ENCODE measurements at places on chromosomes 1 and 21.

DNA sequence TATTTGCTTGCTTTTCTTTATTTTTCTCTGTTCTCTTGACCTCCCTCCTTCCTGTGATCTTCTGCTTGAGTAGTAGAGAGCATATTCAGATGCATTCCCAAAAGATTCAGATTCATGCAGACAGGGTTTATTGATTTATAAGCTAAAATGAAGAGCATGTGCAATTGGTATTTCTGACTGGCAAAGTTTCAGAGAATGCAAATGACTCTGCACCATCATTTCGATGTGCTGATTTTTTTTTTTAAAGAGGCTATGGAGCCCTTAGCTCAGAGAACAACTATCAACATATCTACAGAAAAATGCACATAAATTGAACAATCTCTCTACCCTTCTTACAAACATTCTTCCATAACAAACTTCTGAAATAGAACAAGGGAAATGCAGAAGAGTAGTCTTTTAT lies 312.0 kb downstream of the VAV3 start:
- DNase-seq, result no peak

GRCh38 chr1:160637821-160638539 lies 8.9 kb downstream of the SLAMF1 start:
- DNase-seq, result no peak

DNA sequence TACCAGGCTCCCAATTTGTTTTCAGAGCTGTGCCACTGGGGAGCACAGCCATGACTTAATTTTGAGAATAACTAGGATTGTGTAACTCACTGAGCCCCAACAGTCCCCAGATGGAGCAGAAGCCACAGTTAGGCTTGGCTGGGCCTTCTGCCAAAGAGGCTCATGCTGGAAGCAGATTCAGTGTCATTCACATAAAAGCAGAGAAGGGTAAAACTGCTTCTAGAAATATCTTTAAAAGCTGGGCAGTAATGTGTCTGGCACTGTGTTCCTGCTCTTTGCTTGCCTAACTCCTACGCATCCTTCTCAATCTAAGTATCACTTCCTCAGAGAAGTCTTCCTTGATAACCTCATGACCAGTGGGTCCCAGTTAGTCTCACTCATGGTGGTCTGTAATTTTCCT lies 20.3 kb downstream of the STK40 start:
- DNase-seq, result peak; percentile 81

- no peak for DNase-seq
Observed at GRCh38 chr1:112826217-112826944, 111.2 kb upstream of the PPM1J start.

DNA sequence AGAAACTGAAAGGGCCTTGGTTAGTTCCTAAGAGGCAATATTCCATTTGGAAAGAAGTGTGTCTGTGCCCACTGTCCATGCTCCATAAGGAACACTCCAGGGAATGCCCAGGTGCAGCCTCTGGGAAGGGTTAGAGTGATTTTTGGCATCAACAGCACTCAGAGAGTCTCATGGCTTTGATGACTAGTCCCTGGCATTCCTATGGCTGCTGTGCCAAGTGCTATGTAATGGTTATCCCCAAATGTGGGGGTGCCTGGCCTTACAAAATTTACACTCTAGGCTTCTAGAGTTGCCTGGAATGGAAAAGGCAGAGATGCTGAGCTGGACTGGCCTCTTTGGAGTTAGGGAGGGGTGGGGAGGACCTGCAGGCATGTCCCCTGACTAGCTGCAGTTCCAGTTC lies 75.0 kb upstream of the BCAR3 start:
- DNase-seq, result no peak

DNA sequence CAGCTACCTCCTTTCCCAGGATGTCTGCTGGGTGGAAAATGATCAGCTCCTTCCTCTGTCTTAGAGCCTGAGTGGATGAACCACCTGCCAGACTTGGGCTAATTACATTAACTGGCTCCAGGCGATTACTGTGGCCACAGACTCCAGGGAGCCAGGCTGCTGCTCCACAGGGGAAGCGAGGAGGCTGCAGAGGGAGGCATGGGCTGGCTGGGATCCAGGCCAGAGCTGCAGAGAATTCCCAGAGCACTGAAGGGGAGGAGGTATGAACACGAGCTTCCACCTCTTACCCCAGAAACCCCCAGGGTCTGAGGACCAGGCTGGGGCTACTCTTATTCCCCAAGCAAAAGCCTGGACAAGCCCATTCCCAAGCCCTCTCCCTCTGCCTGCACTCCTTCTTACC lies 136.0 kb upstream of the KLHDC7A start:
- no peak for DNase-seq

- peak; percentile 70 for DNase-seq
Observed at GRCh38 chr21:29347274-29347681, 48.6 kb downstream of the BACH1 start.

DNA sequence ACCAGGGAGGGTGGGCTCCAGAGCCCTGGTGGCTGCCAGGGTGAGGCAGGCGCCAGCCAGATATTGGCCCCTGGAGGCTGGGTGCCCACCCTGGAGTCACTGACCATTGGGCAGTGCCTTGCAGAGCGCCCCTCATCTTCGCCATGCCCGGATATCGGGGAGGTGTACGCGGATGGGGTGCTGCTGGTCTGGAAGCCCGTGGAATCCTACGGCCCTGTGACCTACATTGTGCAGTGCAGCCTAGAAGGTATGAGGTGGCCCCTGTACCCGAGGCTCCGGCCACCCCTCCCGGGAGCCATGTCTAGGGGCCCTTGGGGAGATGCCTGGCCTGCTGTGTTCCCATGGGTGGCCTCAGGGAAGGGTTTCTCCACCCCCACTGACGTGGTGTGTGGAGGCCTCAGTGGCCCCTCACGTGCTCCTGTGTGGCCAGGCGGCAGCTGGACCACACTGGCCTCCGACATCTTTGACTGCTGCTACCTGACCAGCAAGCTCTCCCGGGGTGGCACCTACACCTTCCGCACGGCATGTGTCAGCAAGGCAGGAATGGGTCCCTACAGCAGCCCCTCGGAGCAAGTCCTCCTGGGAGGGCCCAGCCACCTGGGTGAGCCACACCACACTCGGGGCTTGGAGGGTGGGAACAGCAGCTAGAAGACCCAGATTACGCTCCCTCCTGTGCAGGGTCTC lies 30.9 kb downstream of the TRIM11 start:
- no peak for DNase-seq

DNA sequence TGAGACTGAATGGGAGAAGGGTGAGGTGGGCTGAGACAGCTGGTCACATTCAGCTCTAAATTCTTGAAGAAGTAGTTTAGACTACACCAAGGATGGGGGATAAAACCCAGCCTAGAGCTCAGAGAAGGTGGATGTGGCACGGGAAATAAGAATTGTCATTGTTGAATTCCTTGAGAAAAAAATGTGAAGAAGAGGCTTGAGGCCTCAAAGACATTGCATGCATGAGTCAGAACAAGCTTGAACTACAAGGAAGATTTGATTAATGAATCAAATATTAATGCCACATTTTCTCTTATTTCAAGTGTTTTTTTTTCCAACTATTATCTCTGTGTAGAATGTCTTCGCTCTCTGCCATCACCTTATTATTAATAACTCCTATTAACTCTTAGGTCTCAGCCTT lies 58.9 kb downstream of the MAP3K7CL start:
- DNase-seq, result no peak

- no peak for DNase-seq
Observed at GRCh38 chr1:235424092-235424491, 56.9 kb downstream of the TBCE start.

DNA sequence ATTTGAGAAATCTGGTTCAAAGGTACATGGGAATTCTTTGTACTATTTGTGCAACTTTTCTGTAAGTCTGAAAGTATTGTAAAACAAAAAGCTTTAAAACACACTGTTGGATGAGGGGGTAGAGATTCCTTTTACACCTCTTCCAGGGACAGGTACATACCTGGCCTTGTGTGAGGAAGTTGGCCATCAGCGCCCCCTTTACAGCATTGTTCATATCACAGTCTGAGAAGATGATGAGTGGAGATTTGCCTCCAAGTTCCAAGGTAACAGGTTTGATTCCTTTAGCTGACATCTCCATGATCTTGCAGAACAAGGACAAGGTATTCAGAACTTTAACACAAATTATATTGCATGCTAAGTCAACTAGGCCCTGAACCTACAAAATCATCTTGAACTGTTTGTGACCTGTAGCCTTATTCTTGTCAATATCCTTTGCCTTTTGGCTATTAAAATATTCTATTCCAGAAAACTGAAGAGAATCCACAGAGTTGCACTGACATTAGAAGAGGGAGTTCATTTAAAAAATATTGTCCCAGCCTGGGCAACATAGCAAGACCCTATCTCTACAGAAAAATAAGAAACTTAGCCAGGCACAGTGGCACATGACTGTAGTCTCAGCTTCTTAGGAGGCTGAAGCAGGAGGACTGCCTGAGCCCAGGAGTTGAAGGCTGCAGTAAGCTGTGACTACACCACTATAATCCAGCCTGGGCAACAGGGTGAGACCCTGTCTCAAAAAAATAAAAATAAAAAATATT lies 18.9 kb downstream of the ALDH9A1 start:
- DNase-seq, result no peak

DNA sequence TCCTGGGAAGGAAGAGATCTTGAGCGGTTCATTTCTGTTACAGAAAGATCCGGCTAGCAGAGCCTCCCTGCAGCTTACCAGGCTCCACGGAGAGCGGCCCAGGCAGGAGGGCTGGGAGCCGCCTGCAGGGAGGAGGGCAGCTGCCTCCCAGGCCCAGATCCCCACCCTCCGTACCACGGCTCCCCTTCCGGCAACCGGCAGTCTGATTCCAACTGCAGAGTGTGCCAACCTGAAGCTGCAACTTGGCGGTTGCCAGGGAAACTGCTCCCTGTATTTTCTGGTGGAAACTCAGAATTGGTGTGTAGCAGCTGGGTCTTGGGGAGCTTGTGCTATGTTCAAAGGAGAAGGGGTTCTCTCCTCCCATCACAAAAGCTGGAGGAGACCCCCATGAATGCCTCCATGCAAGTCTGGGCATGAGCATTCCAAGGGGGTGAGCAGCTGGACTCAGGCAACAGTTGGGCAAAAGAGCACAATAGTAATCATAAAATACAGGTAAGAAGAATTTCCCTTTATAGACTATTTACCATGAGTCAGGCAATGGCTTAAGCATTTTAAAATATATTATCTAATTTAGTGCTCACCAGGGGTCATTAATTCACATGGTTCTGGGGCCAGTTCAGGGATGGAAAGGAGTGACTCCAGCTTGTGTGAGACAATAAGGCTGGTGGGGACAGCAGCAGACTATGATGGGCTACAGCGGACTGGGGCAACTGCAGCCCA lies 46.1 kb upstream of the KAZN start:
- no peak for DNase-seq

DNA sequence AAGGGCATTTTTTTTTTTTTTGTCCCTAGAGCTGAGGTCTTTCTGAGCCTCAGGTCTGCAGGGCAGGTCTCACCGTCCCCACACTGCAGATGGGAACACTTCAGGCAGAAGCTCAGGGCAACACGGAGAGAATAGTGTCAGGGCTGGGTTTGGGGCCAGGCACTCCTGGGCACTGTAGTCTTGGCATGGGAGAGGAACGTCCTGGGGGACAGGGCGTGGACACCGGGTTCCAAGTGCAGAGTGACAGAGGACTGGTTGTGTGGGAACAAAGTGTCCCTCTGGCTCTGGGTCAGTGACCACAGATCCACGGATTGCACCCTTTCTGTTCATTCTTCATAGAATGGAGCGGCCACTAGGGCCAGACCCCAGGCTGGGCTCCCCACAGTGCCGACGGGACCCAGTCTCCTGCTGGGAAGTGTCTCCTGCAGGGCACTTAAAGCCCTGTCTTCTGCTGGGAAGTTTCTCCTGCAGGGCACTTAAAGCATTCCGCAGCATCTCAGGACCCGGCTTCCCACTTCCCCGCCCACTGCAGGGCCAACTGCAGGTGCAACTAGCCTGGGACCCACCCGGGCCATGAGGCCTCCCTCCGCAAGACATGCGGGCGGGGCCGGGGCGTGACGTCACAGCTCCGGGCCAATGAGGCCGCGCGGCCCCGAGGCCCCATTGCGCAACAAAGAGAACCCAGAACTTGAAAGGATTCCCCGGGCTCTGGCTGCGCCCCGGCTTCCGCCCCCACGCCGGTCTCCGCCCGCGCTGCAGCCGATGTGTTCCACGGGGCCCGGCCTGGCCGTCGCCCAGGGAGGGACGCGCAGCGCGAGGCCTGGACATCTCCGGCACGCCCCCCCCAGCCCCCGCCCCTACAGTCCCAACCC lies 1.2 kb downstream of the GPR153 start:
- peak; percentile 85 for DNase-seq

GRCh38 chr1:28507247-28507645 lies 1.4 kb downstream of the RCC1 start:
- DNase-seq, result peak; percentile 14

- DNase-seq, result no peak
Observed at GRCh38 chr1:223727541-223727940, 15.2 kb downstream of the CAPN2 start.

GRCh38 chr21:33836408-33836807 lies 79.2 kb downstream of the ATP5PO start:
- DNase-seq, result no peak

DNA sequence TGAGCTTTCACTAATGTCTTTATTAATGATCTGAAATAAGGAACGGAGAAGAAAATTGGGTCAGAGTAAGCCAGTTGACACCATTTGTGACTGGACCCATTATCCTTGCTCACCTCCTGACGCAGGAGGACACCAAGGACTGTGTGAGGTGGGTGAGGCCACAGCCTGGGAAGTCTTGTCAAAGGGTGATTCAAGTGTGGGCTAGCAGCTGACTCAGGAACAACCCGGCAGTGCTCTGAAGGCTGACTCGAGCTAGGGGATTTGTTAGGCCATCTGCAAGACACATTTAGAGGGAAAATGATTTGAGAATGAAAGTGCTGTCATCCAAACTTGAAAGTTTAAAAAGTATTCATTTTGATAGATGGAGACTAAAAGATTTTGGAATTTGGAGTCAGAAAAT lies 21.2 kb downstream of the PRRX1 start:
- no peak for DNase-seq

GRCh38 chr1:171676823-171677222 lies 24.3 kb upstream of the MYOC start:
- no peak for DNase-seq

GRCh38 chr1:61645476-61645875 lies 79.5 kb downstream of the TM2D1 start:
- DNase-seq, result no peak

DNA sequence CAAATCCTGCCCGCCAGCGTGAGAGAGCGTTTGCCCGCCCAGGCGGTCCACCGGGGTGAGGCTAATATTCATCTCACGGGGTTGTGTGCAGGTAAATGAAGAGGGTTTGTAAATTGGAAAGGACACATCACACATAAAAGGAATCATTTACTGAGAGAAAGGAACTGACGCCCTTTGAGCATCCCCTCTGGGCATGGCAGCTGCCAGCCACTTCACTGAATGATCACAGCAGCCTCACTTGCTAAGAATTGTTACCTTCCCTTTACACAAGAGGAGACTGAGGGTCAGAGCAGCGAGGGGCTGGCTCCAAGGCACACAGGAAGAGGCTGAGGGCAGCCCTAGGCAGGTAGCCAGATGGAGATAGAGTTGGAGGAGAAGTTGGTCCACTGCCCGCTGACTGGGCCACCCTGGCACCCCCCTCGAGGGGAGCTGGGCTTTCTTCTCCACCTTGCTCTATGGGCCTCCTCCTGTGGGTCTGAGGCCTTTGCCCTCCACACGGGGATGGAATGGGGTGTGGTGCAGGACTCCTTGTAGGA lies 96.0 kb downstream of the FOXD2 start:
- DNase-seq, result no peak
